ENCODE measurements at places on chromosomes 5 and 9.

GRCh38 chr9:127497656-127498290, 46.5 kb downstream of the LRSAM1 start:
- no peak for DNase-seq

DNA sequence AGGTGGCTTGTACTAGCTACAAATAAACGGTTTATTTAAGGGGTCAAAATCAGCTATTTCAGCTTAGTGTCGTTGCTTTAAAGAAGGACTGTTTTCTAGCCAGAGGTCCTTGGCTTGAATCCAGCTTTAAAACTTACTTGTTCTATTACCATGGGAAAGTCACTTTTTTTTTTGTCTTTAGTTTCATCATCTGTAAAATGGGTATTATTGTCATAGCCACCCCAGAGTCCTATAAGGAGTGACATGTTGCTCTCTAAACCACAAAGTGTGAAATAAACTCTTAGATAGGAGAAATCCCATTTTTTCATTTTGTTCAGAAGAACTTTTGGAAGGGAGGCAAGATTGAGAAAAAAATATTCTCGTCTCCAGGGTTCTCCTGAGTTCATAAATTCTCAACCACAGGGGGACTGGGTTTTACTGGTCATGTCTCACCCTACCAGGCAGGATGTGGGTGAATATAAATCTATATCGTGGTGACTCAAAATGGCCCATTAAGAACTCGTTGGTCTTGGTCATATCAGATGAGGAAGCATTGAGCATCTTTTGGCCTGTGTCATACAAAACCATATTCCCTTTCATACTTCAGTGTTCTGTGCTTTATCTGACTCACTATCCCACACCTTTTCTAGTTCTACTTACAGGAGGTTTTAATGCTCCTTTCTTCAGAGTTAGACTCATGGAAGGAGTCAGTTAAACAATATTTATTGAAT, 202.7 kb upstream of the NR3C1 start:
- peak; percentile 15 for DNase-seq

GRCh38 chr9:5042661-5043178, 57.6 kb downstream of the JAK2 start:
- DNase-seq: no peak

GRCh38 chr9:108211411-108211955, 644.3 kb downstream of the ACTL7B start:
- DNase-seq: no peak

DNA sequence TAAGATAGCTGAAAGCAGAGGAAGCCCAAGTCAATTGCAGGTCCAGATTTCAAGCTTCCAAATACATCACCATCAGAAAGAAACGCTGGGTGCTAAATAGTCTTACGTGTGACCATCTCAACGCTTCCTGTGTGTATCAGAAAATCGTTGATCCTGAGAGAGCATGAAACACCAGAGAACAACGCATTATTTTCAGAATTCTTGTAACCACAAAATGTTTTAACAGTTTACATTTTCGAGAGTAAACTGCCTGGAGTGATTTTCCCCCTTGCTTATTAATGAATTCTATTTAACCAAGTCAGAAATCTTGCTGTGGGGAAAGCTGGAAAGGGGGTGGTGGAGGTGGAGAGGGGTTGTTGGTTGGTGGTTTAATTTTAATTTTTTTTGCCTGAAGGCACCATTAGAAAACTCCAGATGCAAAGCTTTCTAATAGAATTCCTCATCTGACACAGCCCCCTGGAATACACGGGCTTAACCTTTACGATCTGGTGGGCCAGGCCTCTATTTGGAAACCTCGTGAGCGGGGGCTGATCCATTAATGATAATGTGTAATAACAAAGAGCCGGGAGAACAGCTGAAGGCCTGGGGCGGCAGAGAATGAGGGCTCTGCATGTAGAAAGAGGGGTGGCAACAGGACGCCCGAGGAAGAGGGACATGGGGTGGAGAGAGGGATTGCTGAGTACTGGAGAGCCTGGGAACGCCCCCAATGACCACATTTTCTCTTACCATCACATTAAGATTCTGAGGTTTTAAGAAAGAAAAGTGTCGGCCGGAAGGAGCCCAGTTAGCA, 124.5 kb upstream of the NFIB start:
- no peak for DNase-seq

- DNase-seq: no peak
These were observed 68.3 kb upstream of the RGS7BP start for GRCh38 chr5:64437496-64437895.

- DNase-seq: no peak
These were observed 76.7 kb upstream of the IFNE start for GRCh38 chr9:21558615-21559401.

DNA sequence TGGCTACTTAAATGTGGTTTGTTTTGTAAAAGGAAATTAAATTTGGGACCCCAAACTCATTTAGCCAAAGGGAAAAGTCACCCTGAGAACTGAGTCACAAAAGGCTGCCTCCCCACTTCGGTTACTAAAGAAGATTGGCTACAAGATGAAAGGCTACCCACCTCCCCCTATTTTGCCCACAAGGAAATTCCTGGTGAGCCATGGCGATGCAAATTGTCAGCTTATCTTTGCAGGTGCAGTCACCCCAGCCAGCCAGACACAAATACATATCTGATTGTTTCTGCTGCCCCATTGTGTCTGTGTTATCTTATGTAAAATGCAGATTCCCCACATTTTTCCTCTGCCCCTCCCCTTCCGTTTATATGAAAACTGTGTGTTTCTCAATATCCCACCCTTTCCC, 8.9 kb downstream of the PAEP start:
- DNase-seq: no peak

- DNase-seq: no peak
These were observed 55.5 kb downstream of the PRRC1 start for GRCh38 chr5:127572930-127573329.

DNA sequence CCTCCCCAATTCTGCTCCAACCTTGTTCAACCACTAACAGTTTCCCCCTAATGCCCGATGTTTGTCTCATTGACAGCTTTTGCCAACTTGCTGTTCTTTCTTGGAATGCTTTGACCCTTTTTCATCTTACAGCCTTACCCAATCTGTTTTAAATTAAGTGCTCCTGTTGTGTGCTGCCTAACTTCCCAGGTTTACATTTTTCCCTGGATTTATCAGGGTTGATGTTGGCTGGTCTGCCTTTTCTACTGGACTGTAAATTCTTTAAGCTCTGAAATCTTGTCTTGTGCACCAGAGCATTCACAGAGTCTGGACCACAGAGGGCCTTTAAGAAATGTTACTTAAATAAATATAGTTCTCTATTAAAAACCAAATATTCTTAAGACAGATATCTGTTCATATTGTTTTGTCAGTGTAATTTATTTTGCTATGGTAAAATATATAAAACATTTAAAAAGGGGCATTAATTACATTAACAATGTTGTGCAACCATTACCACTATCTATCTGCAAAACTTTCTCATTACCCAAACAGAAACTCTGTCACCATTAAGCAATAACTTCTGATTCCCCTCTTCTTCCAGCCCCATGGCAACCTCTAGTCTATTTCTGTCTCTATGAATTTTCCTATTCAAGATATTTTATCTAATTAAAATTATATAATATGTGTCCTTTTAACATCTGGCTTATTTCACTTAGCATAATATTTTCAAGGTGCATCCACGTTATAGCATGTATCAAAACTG, 73.0 kb downstream of the OSTF1 start:
- no peak for DNase-seq
